ENCODE measurements at places on chromosomes 7 and 10.

GRCh38 chr7:142391191-142391992 is 133.5 kb upstream of the PRSS58 start:
- DNase-seq, result no peak

GRCh38 chr10:112650588-112651030 is 203.6 kb downstream of the VTI1A start:
- DNase-seq, result no peak

- no peak for DNase-seq
These were observed 11.0 kb downstream of the TLL2 start for GRCh38 chr10:96502561-96503282.

GRCh38 chr10:62155054-62155680 is 113.5 kb downstream of the RTKN2 start:
- no peak for DNase-seq

- DNase-seq, result no peak
These were observed 82.1 kb downstream of the NEUROD6 start for GRCh38 chr7:31258391-31258790.

DNA sequence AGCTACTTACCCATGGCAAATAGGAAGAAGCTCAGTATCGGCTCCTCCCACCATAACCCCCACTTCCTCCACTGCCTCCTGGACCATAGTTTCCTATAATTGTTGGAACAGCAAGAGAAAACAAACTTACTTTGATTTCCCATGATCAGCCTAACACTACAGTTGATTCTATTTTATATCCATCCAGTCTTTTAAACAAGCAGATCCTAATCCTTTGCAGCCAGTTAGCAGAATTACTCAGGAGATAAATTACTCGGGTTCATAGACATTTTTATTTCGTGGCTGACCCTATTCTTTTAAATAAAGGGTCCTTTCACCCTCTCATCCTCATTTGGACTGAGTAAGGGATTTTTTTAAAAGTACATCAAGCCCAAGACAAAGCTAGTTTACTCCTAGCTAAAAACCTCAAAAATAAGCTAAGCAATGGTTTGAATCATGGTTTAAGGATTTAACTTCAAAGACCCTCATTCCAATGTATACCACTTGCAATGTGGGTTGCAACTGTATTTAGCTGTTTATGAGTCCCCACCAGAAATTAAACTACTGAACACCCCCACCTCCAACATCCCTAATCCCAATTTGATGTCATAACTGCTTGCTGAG is 8.0 kb downstream of the HNRNPA2B1 start:
- DNase-seq, result no peak

DNA sequence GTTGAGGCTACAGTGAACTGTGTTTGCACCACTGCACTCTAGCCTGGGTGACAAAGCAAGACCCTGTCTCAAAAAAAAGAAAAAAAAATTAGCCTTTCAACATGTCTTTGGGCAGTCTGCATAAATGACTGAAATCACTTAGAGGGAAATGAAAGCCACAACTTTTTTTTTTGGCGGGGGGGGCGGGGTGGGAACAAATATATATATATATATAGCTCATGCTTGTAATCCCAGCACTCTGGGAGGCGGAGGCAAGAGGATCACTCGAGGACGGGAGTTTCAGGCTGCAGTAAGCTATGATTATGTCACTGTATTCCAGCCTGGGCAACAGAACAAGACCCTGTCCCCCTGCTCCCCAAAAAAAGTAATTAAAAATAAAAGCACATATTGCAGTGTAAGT is 23.4 kb upstream of the MICU1 start:
- no peak for DNase-seq

GRCh38 chr7:93707249-93707648 is 132.7 kb upstream of the CALCR start:
- no peak for DNase-seq

DNA sequence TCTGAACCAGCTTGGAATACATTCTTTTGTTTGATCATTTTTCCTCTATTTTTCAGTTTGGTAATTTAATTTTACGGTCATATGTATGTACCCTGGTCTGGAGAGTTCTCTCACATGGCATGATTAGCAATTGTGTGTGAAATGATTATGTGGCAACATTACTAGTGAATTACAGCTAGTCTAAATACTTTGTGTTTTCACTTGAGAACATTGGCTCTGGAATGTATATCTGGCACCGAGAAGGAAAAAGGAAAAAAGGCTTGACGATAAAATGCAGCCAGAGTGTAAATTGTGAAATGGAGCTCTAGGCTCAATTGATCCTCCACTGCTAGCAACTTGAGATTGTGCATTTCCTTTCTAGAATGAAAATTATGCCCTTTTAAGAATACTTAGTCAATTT is 397.2 kb downstream of the EXOC4 start:
- peak; percentile 23 for DNase-seq

DNA sequence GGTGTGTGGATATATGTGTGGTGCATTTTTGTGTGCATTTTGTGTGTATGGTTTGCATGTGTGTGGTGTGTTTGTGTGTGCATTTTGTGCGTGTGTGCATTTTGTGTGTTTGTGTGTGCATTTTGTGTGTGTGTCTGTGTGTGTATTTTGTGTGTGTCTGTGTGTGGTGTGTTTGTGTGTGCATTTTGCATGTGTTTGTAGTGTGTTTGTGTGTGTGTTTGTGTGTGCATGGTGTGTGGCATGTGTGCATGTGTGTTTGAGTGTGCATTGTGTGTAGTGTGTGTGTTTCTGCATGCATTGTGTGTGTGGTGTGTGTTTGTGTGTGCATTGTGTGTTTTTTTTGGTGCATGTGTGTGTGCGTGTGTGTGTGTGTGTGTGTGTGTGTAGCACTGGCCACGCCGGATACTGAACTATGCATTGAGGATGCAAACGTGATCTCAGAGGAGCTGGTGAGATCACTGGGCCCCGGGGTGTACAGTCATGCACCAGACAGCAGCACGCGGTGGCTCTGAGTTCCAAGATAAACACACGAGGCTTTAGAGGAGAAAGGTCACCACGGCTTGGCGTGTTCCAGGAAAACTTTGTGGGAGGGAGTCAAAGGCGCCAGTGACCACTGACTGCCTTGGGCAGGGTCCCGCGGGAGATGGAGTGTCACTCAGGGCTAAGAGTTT is 106.6 kb upstream of the SHH start:
- DNase-seq, result peak; percentile 86
